BJ (cell line): ENCODE measurements at places on chromosomes 12 and 14.

DNA sequence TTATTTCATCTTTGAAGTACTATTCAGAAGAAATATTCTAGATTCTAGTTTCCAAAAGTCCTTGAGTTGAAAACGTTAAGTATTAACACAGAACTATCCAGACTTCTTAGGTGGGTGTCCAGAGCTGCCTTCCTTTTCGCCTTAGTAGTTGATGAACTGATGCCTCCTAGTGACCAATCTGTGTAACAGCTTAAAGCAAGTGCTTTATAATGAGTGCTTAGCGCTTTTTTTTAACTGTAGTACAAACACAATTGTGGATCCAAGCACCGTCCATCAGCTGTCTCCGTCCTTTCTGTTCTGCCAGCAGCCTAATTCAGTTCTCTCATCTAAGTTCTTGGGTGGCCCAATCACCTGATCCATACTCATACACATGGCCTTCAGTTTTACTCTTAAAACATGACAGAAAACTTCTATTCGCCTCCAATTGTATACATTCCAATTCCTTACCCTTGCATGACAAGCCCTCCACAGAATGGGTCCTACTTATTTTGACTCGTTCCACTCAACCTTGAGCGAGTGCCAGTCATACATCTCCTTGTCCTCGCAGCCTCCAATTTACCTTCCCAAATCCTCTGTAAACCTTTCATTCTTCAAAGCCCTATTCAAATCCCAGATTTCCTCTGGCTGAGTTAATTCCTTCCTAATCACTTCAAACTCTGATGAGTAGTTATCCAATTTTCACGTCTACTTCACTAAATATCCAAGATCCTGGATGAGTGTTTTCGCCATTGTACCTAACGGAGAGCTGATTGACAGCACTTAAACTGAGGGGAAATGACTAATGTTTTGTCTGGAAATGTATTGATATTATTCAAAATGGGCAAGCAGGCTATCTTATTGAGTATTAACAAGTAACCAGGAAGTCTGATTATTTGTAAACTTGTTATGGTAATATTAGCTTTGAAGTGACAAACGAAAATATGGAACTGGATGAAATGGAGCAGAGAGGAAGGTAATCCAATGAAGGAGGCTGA is 5.8 kb upstream of the PHLDA1 start:
- no peak for DNase-seq

- DNase-seq = no peak
Observed at GRCh38 chr12:80860928-80861327, 76.8 kb downstream of the LIN7A start.

GRCh38 chr12:21483531-21483930 is 17.9 kb downstream of the RECQL start:
- DNase-seq = no peak

- DNase-seq = peak; percentile 34
Observed at GRCh38 chr12:19150273-19150900, 20.9 kb downstream of the PLEKHA5 start.

DNA sequence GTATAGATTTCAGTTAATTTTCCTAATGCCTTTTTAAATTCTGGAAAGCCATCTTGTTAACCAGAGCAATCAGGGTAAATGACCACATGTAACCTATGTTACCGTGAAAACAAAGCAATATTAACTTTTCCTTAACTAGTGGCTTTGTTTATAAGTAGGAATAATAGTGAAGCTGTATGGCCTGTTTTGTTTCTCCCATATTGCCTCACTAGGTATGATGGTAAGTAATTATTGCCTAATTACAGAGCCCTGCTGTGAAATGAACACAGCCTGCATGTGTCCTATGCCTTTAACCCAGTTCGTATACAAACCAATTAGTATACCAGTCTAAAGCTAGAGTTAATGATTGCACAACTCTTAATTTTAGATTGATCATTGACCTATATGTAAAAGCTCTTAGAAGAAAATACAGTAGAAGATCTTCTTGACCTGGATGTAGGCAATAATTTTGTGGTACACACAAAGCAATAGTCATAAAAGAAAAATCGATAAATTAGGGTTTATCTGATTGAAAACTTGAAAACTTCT is 249.9 kb downstream of the CCDC91 start:
- DNase-seq = no peak

DNA sequence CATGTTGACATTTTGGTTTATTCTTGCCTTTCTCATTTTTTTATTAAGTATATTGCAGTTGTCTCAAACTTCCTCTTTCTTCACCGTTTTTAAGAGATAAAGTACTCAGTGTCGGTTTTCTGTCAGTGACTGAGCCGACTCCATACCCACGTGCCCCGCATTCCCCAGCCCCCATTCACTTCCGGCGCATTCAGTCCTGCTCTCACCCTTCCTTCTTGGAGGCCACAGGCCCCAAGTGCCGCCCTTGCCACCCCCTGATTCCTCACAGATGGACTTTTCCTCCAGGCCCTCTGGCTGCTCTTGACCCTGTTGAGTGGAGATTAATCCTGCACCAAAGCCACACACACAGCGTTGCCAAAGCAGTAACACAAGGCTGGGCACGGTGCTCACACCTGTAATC is 19.1 kb upstream of the DNAH10 start:
- no peak for DNase-seq

DNA sequence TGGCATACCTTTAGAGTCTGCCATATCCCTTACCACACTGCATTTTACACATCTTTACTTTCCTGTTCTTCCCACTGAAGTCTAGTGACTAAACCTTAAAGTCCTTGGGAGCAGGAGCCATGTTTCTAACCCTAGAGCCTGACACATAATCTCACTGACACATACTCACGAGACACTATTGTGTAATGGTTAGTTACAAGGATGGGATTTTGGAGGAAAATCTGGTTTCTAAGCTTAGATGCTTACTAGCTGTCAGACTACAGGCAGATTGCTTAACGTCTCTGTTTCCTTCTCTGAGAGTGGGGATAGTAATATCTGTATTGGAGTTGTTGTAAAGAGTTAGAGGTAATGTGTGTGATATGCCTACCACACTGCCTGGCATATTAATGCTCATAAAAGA is 6.2 kb upstream of the DYRK4 start:
- DNase-seq = no peak

GRCh38 chr12:67790660-67791059 is 142.1 kb downstream of the DYRK2 start:
- DNase-seq = no peak

GRCh38 chr14:77301103-77301502 is 19.6 kb downstream of the POMT2 start:
- DNase-seq = no peak

GRCh38 chr14:73025544-73025943 is 1.4 kb downstream of the ZFYVE1 start:
- no peak for DNase-seq

- DNase-seq = no peak
Observed at GRCh38 chr14:97164021-97164420, 366.8 kb downstream of the VRK1 start.

- no peak for DNase-seq
Observed at GRCh38 chr14:64800000-64800399, 79.7 kb downstream of the SPTB start.

- DNase-seq = no peak
Observed at GRCh38 chr12:124559182-124560017, 8.0 kb downstream of the NCOR2 start.

- DNase-seq = no peak
Observed at GRCh38 chr12:23140710-23141109, 515.7 kb downstream of the ETNK1 start.
